Heart left ventricle (tissue), 16 donors: ENCODE measurements at places on chromosomes 5 and 9. TPM values are rescaled to one million over a fixed set of nuclear protein-coding genes. Genes with fewer than 3 reads are reported as not detected.

The BSPRY gene
- not detected for total RNA-seq

The IFNK gene
- not detected for total RNA-seq

The TNPO1 gene
- 70.7 TPM for total RNA-seq

The HCN1 gene
- not detected for total RNA-seq

DNA sequence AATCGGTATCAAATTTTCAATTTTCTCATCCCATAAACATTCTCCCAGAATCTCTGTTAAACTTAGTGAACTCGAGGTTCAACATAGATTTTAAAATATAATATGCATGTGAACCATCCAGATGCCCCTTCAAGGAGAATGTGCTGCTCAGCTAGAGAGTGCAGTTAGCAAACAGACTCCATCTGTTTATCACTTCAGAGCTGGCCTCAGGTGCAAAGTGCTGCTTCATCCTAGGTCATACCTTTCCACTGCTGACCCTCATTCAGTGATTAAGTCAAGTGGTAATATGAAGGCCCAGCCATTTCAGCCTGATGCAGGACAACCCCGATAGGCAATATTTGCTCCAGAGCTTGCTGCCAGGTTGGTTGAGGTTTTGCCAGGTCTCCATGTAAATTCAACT is 339.0 kb upstream of the POU5F2 start:
- DNase-seq: no peak

DNA sequence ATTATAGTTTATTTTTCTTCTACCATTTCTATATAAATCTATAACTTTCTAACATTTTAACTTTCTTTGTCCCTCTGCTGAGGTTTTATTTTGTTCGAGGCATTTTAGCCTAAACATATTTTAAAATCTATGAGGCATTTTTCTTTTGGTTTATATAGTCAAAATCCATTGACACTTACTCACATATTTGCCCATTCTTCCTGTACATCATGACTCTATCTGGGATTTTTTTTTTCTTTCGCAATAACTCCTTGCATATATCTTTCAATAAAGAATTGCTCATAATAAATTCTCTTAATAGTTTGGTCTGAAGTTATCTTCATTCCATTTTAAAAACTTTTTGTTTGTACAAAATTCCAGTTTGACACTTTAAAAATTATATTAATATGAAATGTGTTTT is 632.3 kb downstream of the TLE4 start:
- DNase-seq: no peak

GRCh38 chr5:149831492-149831891 is 101.4 kb downstream of the PPARGC1B start:
- DNase-seq: no peak

GRCh38 chr5:85010014-85010562 is 625.4 kb upstream of the EDIL3 start:
- no peak for DNase-seq

DNA sequence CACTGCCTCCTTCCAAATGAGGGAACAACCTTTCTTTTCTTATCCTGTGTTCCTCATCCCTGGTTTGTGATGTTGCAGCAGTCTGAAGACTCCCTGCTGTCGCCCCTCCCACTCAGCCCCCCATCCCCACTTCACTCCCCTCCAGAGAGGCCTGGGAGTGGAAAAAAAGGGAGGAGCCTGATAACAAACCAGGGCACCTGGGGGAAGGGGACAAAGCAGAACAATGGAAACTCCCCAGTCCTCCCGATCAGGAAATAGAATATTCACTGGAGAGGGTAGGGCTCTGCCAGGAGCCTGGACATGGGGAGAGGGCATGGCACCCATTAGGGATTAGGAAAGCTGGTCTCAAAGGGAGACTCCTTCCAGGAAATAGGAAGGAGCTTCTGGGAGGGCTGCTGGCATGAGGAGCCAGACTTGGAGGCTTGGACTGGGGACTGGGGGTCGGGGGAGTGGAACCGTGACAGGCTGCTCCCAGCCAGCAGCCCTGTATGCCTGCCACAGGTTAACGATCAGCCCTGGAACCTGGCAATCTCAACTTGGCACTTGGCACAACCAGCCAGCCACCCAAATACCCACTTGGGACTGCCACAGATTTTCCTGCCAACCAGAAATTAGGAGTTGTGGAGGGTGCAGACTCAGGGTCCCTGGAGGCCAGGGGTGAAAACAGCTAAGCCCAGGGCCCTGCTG is 20.0 kb downstream of the PCDH1 start:
- DNase-seq: no peak

- peak; percentile 36 for DNase-seq
Observed at GRCh38 chr5:177128551-177128981, 5.0 kb upstream of the NSD1 start.

GRCh38 chr9:126489581-126490213 is 124.0 kb upstream of the LMX1B start:
- DNase-seq: no peak
